ENCODE measurements at places on chromosomes 2 and 18.

GRCh38 chr2:29583104-29583503 lies 338.3 kb downstream of the ALK start:
- no peak for DNase-seq

- no peak for DNase-seq
These were observed 149.7 kb downstream of the TFCP2L1 start for GRCh38 chr2:121135168-121135853.

- no peak for DNase-seq
These were observed 408.4 kb downstream of the RIT2 start for GRCh38 chr18:42707080-42707479.

DNA sequence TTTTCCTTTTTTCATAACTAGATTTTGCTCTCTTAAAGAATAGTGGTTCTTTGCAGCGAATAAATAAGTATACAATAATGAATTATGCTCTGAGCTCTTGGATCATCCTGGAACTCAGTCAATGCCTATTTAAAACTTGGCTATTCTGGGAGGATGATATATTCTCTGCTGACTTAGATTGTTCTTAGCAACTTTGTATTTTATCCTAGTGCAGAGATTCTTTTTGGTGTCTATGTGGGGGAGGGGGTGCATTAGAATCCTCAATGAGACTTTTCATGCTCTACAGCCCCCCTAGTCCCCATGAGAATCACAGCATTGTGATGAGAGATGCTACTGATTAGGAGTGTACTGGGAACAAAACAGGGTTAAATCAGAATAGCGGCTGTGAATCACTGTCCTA lies 8.8 kb upstream of the FAM98A start:
- DNase-seq: no peak

DNA sequence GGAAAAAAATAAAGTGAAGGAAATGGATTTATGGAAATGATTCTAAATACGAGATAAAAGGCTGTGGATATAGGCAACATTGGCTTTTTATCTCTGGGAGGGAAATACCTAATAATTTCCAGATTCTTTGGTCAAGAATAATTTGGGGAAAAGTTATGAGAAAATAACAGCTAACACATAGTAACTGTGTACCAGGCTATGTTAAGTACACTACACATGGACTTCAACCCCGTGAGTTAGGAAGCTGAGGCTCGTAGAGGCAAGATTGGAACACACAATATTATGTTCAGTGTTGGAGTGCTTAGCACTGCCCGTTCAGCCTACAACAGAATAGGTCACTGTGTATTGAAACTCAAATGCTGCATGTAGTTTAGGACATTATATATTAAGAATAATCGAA lies 34.3 kb upstream of the GPD2 start:
- peak; percentile 28 for DNase-seq

Measured in cerebellar cortex (tissue), 1 donor.